Immature natural killer cell (primary cell): ENCODE measurements at places on chromosomes 3 and 15.

GRCh38 chr3:73459711-73460110 lies 165.0 kb downstream of the PDZRN3 start:
- no peak overlapping the region for H3K27ac ChIP-seq
- no peaks in the 10 kb centered on the region for H3K4me1 ChIP-seq
- no peak overlapping the region for H3K4me3 ChIP-seq
- DNase-seq: no peak
- no peaks in the 10 kb centered on the region for H3K27me3 ChIP-seq

DNA sequence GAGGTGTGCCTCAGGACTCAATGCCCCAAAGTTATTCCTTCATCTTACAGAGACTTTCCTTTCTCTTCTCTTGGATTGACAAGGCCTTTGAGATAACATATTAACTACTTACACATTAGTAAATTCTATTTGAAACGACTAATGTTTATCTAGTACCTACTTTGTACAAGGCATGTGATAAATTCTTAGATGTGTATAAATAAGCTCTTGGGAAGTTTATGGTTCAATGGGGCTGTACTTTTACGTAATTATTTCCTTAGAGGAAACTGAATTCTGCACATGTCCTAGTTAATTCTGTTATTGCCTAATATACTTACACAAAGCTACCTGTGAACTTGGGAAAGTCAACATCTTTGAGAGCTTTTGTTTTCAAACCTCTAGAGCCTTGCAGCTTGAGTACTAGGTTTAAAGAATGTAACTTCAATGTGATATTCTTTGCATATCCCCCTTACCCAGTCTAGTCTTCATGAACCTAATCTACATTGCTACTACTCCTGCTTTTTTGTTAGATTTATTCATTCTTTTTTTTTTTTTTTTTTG lies 58.5 kb upstream of the RAP2B start:
- no peaks in the 10 kb centered on the region for H3K36me3 ChIP-seq
- H3K4me3 ChIP-seq: no peak overlapping the region
- no peaks in the 10 kb centered on the region for H3K4me1 ChIP-seq

DNA sequence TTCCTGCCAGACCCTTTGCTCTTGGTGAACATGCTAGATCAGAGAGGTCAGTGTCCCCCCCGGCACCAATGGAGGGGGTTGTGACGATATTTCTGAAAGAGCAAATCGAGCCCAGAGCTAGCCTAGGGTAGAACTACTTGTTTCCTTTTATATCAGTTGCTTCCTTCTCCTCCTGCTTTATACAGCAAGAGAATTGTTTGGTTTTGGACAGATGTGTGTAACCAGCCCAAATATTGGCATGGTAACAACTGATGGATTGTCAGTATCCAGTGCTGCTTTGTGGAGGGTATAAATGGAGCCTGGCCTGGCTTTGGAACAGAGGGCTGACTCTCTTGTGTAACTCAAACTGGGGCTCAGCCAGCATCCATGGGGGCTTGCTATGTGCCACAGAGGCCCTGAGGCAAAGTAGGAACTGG lies 27.2 kb downstream of the SNX1 start:
- peaks cover 28% of the 10 kb centered on the region for H3K36me3 ChIP-seq
- H3K4me3 ChIP-seq: no peak overlapping the region
- H3K27me3 ChIP-seq: no peaks in the 10 kb centered on the region
- H3K27ac ChIP-seq: no peak overlapping the region
- peaks cover 8% of the 10 kb centered on the region for H3K4me1 ChIP-seq

DNA sequence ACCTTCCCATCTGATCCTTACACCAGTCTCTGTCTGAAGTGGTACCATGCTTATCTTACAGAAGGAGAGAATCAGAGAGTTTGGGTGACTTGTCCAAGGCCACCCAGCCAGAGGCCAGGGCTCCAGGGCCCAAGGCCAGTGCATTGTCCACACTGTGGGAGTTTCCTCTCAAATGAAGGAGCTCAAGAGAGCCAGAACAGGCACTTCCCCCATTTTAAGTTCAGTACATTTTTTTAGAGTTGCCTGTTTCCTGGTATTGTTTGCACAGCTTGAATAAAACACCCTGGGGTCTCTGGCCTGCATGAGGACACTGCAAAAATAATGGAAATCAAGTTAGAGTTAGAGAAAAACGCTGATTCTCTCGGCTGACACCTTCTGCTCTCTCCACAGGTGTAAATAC lies 284.0 kb downstream of the SQOR start:
- peaks cover 1% of the 10 kb centered on the region for H3K27me3 ChIP-seq
- no peaks in the 10 kb centered on the region for H3K4me1 ChIP-seq
- no peaks in the 10 kb centered on the region for H3K36me3 ChIP-seq

DNA sequence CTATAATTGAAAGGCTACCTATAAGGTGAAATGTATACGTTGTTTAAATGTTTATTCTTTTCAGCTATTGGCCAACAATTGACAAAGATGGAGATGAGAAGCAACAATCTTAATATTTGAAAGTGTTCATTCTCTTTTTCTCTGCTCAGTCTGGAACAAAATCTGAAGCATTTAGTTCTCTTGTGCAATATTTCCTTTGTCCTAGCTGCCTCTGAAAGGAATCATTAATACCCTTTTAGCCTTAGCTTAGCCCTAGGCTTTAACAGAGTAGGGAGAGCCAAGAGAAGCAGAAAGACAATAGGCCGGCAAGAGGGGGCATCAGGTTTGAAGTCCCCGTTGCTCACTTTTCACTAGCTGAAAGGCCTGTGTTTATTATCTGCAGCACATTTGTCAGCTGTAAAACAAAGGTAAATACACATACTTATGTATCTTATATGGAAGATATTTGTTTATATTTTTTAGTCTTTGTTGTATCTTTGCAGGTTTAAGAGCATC lies 422.5 kb upstream of the SEMA6D start:
- no peak overlapping the region for H3K4me3 ChIP-seq
- H3K27ac ChIP-seq: no peak overlapping the region
- DNase-seq: no peak
- no peaks in the 10 kb centered on the region for H3K4me1 ChIP-seq

DNA sequence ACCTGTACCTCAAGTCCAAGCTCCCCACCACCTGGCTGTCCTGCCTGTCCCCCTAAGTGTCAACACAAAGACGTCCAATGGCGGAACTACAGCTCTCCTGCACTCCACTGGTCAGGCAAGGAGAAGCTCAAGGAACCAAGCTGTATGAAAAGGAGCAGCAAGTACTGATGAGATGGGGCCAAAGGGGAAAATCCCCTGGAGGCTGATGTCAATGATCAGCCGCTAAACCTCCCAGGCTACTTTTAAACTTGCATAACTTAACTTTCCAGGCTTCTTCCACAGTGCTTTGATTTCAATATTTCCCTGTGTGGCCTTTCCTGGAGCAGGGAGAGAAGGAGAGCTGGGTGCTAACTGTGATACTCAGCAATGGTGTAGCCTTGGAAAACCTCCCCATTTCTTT lies 35.0 kb downstream of the TM4SF4 start:
- H3K27ac ChIP-seq: no peak overlapping the region
- peaks cover 30% of the 10 kb centered on the region for H3K4me1 ChIP-seq
- H3K4me3 ChIP-seq: no peak overlapping the region
- H3K36me3 ChIP-seq: no peaks in the 10 kb centered on the region
- peaks cover 5% of the 10 kb centered on the region for H3K27me3 ChIP-seq

- H3K27me3 ChIP-seq: peaks cover 1% of the 10 kb centered on the region
- no peak overlapping the region for H3K27ac ChIP-seq
- DNase-seq: no peak
- H3K4me3 ChIP-seq: no peak overlapping the region
- no peaks in the 10 kb centered on the region for H3K36me3 ChIP-seq
- H3K4me1 ChIP-seq: no peaks in the 10 kb centered on the region
These were observed 284.6 kb upstream of the RARB start for GRCh38 chr3:25143356-25144025.

DNA sequence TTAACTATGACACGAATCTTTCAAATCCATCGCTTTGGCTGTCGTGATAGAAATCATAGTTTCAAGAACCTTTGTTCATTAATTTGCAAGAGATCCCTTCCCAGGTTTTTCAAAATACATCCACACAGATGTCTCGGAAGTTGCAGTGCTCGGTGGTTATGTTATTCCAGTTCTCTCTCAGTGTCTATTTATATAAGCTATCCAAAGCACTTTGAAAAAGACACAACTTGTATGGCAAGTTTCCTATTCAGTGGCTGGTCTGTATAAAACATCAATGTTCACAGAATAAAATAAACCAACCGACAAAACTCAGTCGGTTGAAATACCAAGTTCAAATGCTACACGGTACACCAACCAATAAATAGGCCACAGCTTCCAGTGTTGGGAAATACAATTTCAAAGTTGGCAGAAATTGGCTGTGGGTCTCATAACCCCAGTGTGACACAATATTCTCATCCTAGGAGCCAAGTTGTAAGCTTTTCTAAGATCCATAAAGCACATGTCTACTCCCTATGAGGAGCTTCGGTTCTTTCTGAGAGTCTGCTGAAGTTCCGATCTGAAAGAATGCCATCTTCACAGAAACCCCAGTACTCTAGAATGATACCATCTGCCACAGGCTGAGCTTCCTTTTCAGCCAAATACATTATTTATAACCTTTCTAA lies 23.7 kb downstream of the SATB1 start:
- H3K4me3 ChIP-seq: no peak overlapping the region
- peak overlapping the region; percentile 32 for H3K27ac ChIP-seq
- peaks cover 17% of the 10 kb centered on the region for H3K36me3 ChIP-seq
- no peaks in the 10 kb centered on the region for H3K27me3 ChIP-seq
- no peak for DNase-seq

DNA sequence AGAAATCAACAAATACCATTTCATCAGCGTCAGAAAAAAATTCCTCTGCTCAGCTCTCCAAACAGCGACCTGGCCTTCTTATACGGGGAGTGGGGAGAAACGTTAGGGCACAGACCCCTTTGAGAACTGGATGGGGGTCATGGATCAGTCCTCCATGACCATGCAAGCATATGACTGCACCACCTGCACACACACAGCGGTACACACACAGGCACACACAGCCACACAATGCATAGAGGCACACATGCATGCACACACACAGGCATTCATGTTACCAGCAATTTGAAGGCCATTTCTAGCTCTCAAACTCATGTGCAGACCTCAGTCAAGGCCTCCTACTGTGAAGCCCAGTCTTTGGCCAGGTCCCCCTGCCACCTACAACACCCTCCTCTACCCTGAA lies 50.2 kb downstream of the SLC41A3 start:
- no peaks in the 10 kb centered on the region for H3K4me1 ChIP-seq
- H3K36me3 ChIP-seq: peaks cover 37% of the 10 kb centered on the region
- H3K27me3 ChIP-seq: no peaks in the 10 kb centered on the region
- H3K27ac ChIP-seq: no peak overlapping the region

DNA sequence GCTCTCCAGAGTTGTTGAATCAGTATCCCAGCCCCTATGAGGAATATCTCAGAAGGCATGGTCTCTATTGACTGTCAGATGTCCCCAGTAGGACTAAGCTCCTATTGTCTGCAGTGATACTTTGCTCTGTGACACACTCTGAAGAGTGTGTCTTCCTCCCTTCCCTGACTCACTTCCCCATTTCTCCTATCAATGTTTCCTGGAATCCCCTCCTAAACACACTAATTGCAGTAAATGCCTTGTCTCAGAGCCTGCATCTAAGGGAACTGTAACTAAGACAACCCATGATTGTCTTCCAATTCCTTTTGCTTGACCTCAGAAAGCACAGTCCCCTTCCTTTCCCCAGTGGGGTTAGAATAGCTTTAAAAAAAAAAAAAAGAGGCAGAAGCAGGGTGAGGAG lies 397.3 kb upstream of the PROK2 start:
- no peak for DNase-seq
- peaks cover 8% of the 10 kb centered on the region for H3K4me1 ChIP-seq
- H3K27ac ChIP-seq: no peak overlapping the region
- H3K4me3 ChIP-seq: no peak overlapping the region

- peaks cover under 1% of the 10 kb centered on the region for H3K4me1 ChIP-seq
- DNase-seq: peak; percentile 47
- no peaks in the 10 kb centered on the region for H3K36me3 ChIP-seq
- no peaks in the 10 kb centered on the region for H3K27me3 ChIP-seq
These were observed 21.8 kb downstream of the METTL6 start for GRCh38 chr3:15405448-15406050.

DNA sequence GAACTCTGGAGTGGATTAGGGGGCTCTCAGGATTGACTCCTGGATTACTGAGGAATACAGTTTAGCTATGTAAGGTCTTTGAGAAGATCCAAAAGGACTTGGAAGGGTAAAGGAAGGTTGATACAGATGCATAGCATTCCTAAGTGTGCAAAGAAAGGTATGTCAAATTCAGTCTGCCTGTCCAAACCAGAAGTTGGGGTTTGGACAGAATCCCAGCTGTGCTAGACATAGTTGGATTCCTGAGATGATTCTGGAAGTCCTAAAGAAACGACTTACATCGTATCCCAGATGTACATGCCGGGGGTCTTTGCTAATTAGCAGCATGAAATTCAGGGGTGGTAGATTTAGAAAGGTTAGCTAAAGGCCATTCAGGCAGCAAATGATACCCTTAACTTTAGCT lies 97.7 kb upstream of the TSPAN3 start:
- peaks cover 40% of the 10 kb centered on the region for H3K4me1 ChIP-seq
- no peak overlapping the region for H3K4me3 ChIP-seq
- no peak for DNase-seq
- peaks cover 10% of the 10 kb centered on the region for H3K36me3 ChIP-seq
- H3K27ac ChIP-seq: no peak overlapping the region
- no peaks in the 10 kb centered on the region for H3K27me3 ChIP-seq

DNA sequence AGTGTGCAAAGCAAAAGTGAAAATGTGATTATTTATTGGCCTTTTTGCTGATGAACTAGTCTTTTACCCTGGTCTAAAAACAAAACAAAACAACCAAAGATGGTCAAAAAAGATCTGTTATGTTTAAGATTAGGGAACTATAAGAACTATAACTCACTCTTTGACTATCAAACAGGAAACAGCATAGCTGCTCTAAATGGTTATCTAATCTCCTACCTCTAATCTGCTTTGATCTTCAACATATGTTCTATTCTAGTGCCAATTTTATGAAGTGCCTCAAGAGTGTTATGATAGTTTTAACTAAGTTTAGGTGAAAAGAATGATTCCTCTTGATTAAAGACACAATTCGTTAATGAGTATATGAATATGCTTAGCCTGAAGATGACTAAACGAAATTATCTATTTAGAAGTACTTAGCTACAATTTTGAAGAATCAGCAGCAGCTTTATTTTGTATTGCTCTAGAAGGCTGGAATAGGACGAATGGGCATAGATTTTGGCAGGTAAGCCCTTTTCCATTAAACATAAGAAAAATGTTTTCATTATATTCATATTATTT lies 46.0 kb downstream of the SETD2 start:
- H3K4me1 ChIP-seq: peaks cover 65% of the 10 kb centered on the region
- H3K27me3 ChIP-seq: no peaks in the 10 kb centered on the region
- peak overlapping the region; percentile 39 for H3K4me3 ChIP-seq

DNA sequence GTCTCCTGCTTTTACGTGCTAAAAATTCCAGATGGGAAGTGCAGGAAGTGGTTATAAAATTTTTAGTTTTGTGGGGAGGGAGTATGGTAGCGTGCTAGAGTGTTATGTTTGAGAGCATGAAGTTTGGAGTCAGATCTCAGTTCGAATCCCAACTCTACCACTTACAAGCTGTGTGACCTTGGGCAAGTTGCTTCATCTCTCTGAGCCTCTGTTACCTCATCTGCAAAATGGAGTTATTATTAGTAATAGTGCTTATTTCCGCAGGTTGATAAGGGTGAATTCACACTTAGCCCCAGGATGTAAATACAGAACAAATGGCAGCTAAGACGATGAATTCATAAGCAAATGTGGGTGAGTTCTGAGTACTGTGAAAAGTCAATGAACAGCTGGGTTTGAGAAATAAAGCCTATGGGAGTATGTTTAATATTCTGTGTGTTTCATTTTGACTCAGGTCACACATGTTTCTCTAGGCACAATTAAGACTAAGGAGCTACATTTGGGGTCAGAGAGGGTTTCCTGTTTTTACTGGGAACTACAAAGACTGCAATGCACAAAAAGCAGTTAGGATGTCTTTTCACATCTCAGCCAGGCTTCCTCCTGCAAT lies 73.1 kb upstream of the FEZF2 start:
- no peaks in the 10 kb centered on the region for H3K36me3 ChIP-seq
- no peak overlapping the region for H3K27ac ChIP-seq
- H3K4me1 ChIP-seq: peaks cover 12% of the 10 kb centered on the region
